ENCODE measurements at places on chromosomes 7 and 10. TPM values are rescaled to one million over a fixed set of nuclear protein-coding genes. Genes with fewer than 3 reads are reported as not detected.

DNA sequence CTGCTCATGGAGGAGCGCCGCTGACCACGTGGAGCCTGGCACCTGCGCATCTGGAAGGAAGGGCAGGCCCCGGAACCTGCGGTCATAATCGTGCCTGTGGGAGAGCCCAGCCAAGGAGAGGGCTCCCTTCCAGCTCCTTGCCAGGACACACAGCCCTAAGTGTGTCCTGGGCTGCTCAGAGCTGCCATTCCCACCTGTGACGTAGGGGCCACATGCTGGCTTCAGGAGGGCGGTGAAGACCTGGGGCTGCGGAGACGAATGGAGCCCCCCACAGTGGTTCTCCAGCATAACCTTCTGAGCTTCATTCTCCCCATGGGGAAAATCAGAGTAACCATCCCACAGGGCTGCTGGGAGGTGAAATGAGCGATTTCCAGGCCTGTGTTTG lies 127.6 kb upstream of the CHST15 start:
- DNase-seq, result no peak

DNA sequence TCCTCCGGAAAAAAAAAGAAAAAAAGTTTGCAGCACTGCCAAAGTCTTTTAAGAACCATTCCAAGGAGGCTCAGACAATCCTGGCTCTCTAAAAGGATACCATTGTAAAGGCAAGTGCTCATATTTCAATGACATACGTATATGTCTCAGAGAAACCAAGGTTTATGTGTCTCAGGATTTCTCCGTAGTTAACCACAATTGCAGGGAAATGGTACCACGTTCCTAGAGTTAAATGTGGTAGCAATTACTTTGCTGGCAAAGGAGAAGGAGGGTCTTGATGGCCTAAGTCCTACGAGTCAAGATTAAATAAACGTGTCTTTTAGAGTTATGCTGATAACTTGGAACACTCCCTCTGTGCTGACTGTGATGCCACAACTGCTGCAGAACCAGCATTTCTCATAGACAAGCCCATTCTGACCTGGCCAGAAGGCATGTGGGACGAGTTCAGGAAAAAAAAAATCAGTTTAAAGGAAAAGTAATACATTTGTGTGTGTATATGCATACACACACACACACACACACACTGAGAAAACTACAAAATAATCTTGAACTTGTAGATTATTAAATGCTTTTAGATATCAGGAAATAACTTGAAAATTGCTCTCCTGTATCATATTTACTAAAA lies 245.9 kb downstream of the FGFR2 start:
- DNase-seq, result no peak

DNA sequence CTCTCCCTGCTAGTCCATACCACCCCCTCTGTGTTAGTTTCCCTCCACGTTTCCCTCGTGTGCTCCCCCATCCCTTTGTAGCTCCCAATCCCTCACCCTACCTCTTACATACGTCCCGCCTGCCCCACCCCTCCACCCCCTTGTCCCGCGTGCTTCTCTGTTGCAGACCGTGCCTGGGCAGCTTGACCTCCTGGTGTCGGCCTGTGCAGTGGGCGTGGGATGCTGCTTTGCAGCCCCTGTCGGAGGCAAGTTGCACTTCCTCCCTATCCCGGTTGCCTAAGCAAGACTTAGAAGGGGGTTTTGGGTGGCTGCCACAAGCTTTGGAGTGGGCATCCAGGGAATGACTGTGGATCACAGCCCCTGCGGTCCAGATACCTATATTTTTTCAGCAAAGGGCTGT lies 7.7 kb downstream of the CLCN1 start:
- no peak for DNase-seq

- DNase-seq, result no peak
Measured at GRCh38 chr7:89584896-89585295, 569.4 kb upstream of the STEAP1 start.

DNA sequence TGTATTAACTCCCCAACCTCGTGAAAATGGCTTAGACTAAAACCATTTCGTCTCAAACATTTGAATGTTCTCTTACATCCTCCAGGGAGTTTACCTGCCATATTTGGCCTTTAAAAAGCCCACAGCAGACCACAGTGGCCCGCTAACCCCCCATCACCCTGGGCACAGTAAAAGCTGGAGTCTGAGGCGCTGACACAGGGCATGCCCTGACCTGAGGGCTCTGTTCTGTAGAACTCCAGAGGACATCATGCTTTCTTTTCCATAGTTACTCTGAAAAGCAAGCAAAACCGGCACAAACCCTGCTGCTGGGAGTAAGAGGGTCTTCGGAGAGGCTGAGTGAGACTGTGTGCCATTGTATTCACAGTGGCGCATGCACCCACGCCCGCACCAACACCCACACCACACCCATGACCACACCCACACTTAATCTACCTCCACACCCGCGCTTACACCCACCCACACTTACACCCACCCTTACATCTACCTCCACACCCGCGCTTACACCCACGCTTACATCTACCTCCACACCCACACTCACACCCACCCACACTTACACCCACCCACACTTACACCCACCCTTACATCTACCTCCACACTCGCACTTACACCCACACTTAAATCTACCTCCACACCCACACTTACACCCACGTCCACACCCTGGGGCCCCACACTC lies 32.1 kb downstream of the LRRC27 start:
- peak; percentile 48 for DNase-seq

DNA sequence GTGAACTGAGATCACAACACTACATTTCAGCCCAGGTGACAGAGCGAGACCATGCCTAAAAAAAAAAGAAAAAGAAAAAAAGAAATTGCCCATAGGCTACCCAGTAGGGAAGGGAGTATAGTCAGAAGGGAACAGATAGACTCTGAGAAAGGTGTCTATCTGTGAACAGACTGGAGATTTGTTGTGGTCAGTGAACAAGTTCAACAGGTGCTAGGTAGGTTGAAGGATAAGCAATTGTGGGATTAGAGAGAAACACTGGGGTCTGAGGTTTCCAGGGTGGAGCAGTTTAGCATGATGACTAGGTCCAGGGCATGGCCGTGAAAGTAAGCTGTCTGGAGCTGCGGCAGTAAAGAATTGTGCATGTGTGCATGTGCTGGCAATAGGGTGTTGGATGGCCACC lies 6.9 kb downstream of the LRGUK start:
- no peak for DNase-seq

GRCh38 chr7:41298409-41298808 lies 404.5 kb downstream of the INHBA start:
- DNase-seq, result no peak

- peak; percentile 18 for DNase-seq
Measured at GRCh38 chr10:16770670-16771069, 46.6 kb downstream of the RSU1 start.

- DNase-seq, result no peak
Measured at GRCh38 chr10:58087896-58088295, 179.8 kb downstream of the IPMK start.

- no peak for DNase-seq
Measured at GRCh38 chr10:97911217-97911616, 61.6 kb downstream of the GOLGA7B start.

DNA sequence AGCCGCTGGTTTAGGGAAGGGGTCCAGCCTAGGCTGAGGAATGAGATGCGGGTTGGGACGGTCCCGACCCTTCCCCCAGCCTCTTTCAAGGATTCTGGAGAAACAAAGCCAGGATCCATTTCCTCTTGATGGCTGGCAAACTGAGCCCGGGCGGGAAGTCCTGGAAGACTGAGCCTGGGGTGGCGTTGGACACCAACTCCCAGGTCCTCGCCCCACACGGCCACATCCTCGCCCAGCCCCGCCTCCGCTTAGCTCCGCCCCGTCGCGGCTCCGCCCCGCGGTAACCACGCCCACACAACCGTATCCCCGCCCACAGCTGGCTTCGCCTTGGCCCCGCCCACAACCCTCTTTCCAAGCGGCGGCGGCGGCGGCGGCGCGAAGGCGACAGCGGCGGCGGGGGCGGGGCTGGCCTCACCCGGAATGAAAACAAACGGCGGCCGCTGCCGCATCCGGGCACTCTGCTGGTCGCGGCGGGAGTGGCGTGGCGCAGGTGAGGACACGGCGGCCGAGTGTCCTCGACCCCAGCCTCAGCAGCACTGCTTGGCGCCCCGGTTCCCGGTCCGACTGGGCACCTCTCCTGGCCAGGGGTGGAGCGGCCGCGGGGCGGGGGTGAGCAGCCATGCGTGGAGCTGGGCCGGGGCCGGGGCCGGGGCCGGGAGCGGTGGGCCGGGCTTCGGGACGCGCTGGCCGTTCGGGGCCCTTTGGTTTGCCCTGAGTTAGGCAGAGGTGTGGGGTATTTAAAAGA lies at the start of gene NUB1:
Gene NUB1, plus strand, starts transcription at position 456 of the 745 bp plus-strand sequence. CDS start 3,538 bp downstream, outside the sequence.
- DNase-seq, result peak; percentile 90

DNA sequence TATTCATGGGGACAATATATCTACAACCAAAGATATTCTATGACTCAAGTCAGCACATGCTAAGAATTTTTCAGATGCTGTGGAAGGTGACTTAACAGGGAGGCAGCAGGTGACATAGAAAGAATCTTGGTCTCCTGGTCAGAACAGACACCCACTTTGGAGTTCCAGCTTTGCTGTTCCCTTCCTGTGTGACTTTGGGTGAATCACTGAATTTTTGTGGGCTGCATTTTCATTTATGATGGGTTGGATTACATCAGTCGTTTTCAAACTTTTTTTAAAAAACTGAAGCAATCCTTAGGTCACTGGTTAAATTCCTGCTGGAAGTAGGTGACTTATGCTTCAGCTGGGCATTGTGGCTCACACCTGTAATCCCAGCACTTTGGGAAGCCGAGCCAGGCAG lies 24.9 kb downstream of the RGR start:
- no peak for DNase-seq

DNA sequence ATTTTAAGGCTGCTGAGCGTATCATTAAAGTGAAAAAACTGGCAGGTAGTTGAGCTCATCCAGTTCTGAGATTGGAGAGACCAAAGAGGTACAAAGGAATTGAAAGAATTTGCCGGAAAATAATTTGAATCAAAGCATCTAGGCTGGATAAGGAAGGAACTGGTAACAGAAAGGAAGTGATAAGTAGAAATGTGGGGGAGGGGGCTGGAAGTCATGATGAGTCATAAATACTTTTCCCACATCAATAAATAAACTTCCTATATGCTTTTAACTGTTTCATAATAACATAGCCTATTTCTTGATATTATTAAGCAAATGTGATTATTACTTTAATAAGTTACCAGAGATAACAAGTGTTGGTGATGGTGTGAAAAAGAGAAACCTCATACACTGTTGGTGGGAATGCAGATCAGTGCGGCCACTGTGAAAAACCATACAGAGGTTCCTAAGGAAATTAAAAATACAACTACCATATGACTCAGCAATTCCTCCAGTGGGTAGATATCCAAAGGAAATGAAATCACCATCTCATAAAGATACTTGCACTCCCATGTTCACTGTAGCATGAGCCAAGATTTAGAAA lies 27.0 kb downstream of the ZNF438 start:
- DNase-seq, result peak; percentile 76

GRCh38 chr10:46546591-46547540 lies 9.6 kb downstream of the GPRIN2 start:
- no peak for DNase-seq

GRCh38 chr10:52004342-52004949 lies 305.1 kb upstream of the CSTF2T start:
- peak; percentile 59 for DNase-seq

GRCh38 chr7:155803418-155804376 lies 8.6 kb downstream of the SHH start:
- no peak for DNase-seq

GRCh38 chr7:37718585-37718984 lies 35.0 kb downstream of the GPR141 start:
- no peak for DNase-seq

DNA sequence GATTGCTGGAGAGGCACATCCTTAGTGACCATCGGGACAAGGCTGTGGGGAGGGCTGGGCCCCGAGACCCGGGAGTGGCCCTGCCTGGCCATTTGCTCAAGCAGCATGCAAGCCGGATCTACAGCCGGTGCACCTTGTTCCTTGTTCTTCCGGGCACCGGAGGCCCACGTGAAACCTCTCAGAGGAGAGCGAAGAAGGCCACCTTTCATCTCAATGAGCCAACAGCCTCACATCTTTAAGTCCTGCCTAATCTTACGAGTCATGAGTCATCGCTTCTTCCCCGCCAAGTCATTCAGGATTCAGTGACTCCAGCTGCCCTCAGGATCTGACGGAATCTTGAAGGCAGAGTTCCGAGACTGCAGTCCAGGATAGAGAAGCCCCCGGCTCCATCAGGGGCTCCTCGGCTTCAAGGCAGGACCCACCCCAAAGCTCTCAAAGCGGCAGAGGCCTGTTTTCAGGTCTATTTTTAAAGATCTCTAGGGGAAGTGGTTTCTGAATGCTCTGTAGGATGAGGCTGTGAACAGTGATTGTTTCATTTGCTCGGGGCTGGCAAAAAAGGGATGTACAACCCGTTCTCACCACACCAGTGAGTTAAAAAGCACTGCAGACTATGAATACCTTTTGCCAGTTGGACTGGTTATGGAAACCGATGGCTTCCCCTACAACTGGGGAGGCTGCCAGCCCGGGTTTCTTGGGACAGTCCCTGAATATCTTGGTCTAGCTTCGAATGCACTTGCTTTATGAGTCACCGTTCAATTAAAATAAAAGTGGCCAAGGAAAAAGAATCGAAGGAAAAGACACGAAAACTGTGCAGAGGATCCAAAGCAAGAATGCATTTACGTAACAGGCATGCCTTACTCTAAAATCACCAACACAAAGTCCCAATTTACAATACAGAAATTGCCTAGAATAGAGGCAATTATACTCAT lies 57.2 kb upstream of the ECHDC3 start:
- no peak for DNase-seq

GRCh38 chr7:129412501-129412900 lies 21.7 kb upstream of the STRIP2 start:
- DNase-seq, result no peak

- peak; percentile 52 for DNase-seq
Measured at GRCh38 chr7:19747740-19748339, 25.6 kb downstream of the TMEM196 start.

GRCh38 chr7:110977127-110977737 lies 113.7 kb upstream of the LRRN3 start:
- DNase-seq, result no peak

DNA sequence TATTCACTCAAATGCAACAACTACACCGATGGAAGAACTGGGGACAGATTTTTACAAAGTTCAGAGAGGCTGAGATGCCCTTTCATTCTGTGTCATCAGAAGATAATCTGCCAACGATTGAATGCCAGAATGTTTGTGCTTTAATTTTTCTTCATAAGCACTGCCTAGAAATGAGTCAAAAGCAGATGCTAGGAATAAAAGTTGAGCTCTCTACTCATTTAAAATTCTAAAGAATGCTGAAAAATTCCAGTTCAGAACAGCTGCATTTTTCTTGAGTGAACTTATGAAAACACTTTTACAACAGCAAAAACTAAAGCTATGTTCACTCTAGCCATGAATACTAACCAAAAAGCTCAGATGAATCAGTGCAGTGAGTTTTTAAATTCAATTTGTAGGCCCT lies 22.3 kb upstream of the FAM133B start:
- DNase-seq, result no peak

Gene EGFR
- 0.20 TPM for total RNA-seq

Gene ITGB8
- 31.2 TPM for total RNA-seq

Gene MOGAT3
- total RNA-seq, result not detected

Gene BICC1
- total RNA-seq, result 0.20 TPM

Gene ELN
- total RNA-seq, result 15.5 TPM

Gene NEURL1
- total RNA-seq, result not detected

Gene SFRP5
- total RNA-seq, result not detected

Gene BLVRA
- 20.0 TPM for total RNA-seq

Gene GRID2IP
- total RNA-seq, result under 0.01 TPM

All from lung microvascular endothelial cell (primary cell).